Stimulated activated CD8-positive, alpha-beta memory T cell treated with anti-CD3 and anti-CD28 coated beads, Interleukin-12 subunit alpha, Interleukin-12 subunit beta, amount 100 ng/mL, for 1 hour (primary cell): ENCODE measurements at places on chromosomes 2 and 18.

GRCh38 chr2:36854241-36854640 is 112.1 kb downstream of the STRN start:
- DNase-seq: no peak

DNA sequence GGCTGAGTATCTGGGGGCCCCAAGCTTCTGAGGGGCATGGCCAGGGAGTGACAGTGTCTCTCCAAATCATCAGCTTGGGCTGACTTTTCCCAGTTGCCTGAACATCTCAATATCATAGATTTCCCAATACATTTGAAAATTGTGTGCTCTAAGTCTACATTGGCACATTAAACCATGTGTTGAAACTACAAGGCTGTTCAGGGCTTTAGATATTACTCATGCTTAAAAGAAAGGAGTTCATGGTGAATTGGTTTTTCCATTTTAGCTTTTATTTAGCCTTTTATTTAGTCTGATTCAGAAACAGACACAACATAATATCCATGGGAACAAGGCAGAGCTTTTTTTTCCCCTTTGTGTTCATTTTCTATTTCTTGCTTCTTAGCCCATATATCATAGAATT is 49.9 kb upstream of the GALR1 start:
- DNase-seq: no peak

GRCh38 chr2:38925982-38926381 is 36.3 kb downstream of the ARHGEF33 start:
- DNase-seq: no peak

- DNase-seq: no peak
These were observed 425.6 kb downstream of the SUCLG1 start for GRCh38 chr2:84033347-84033974.

DNA sequence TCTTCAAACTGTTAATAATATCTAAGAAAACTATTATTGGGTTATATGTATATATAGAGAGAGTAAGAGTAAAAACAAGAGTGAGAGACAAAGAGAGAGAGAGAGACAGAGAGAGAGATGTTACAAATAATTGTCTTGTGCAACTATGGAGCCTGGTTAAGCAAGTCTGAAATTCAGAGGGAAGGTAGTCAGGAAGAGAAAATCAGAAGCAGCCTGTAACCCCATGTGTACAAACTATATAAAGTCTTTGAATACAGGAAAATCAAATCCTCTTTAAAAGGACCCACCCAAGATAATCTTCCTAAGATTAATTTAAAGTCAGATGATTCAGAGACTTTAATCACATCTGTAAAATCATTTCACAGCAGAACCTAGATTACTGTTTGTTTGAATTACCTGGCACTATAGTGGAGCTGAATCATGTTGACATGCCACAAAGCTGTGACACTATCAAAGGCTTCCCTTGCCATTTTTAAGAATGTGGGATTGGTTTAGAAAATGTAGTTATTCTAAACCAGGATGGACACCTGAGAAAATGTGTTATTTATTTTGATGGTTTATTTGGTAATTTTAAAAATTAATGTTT is 301.7 kb upstream of the FSIP2 start:
- DNase-seq: no peak

GRCh38 chr2:196607073-196607472 is 32.4 kb upstream of the CCDC150 start:
- no peak for DNase-seq

GRCh38 chr2:210617732-210618330 is 61.4 kb downstream of the CPS1 start:
- DNase-seq: no peak

DNA sequence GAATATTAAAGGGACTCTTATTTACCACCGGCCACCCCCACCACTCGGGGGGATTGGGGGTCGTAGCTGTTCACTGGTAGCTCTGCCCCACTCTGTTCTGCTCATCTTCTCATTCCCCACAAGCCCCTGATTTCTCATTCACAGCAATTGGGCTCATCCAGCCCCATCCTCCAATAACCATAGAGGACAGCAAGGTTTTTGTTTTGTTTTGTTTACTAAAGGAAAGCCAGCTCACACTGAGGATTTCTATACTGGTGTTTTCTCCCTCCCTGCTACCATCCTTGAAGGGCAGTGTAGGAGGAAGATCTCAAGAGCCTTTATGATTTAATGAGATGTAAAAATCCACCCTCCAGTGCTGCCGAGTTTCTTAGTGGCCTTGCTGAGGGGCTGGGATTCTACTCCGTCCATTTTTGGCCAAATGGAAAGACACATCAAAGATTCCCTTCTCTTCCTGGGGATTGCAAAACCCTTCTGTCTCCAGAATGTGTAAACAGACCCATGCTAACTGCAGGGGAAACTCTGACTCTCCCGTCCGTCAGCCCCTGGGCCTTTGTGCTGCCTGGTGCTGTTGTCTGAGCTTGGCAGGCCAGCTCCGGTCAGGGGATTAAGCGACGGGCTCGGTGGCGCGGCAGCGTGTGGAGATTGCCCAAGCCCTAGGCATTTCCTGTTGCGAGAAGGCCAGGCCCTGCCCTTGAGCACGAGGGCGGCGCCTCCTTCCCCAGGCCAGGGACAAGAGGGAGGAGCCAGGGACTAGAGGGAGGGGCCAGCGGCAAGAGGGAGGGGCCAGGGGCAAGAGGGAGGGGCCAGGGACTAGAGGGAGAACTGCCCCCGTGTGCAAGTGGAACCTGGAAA is 165.0 kb downstream of the ANTXR1 start:
- no peak for DNase-seq

DNA sequence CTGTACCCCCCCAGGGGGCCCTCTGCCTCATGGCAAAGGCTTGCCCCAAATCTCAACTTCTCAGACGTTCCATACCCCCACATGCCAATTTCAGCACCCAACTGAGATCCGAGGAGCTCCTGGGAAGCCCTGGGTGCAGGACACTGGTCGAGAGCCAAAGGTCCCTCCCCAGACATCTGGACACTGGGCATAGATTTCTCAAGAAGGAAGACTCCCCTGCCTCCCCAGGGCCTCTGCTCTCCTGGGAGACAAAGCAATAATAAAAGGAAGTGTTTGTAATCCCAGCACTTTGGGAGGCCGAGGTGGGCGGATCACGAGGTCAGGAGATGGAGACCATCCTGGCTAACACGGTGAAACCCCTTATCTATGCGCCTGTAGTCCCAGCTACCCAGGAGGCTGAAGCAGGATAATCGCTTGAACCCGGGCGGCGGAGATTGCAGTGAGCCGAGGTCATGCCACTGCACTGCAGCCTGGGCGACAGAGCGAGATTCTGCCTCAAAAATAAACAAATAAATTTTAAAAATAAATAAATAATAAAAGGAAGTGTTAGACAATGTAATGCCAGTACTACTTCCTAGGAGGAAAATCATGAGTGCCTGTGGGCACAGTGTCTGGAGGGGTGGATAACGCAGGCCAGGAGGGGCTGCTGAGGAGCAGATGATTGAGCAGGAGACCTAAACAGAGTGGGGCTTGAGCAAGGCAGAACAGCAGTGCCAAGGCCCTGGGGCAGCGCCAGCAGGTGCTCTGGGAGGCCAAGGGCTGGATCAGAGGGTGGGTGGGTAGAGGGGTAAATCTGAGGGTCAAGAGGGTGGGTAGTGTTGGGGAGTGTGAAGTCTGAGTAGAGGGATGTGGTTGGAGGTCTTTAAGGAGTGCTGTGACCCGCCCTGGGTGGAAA is 4.0 kb downstream of the ALPP start:
- no peak for DNase-seq

DNA sequence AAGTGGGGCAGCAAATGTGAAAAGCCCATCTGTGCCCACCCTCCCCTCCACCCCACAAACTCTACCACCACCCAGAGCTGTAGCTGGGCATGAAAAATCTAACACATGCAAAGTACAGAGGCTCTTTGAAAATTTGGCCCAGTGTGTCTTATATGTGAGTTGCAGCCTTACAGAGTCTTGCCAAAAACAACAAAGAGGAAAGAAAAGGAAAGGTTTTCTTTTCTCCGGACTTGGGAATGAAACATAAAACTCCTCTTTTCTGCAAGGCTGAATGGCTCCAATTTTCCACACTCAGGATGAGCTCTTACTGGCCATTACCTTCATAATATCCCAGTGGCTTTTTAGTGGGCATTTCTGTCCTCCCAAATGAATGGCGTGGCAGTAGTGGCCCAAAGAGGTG is 27.9 kb upstream of the POU3F3 start:
- DNase-seq: no peak

DNA sequence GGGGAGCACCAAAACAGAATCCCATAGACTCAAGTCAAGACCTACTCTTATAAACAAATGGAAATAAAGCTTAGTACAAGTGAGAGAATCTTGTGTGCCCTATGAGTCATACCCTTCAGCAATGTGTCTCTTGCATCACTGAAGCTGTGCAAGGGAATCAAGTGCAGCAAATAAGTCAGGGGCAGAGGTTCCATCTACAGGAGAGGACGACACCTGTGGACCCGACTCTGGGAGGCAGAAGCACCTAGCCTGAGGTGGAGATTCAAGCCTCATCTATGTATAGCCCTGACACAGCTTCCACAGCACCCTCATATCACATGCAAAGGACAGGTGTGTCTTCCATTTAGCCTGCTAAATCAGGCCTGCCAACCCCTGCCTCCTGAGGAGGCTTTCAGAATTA is 298.2 kb downstream of the CNTNAP5 start:
- no peak for DNase-seq

- no peak for DNase-seq
These were observed 142.8 kb downstream of the ANKRD44 start for GRCh38 chr2:197167608-197168314.

DNA sequence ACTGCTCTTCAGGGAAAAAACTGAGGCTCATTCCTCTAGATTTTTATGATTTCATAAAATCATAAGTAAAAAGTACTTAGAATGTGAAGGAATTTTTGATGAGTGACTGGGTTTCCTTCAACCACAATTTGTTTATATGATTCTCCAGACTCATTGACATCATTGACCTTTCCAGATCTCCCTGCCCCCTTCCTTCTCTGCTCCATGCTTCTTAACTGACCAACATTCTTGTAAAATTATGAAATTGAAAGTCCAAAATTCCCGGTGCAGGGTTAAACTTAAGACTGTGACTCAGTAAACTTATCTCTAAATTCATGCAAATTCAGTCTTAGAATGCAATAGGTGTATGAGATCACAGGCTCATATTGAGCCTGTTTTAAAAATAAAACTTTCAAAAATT is 648.9 kb downstream of the TDRD15 start:
- no peak for DNase-seq

- DNase-seq: no peak
These were observed 246.9 kb downstream of the ACKR3 start for GRCh38 chr2:236816197-236817170.

- DNase-seq: no peak
These were observed 61.1 kb downstream of the COA5 start for GRCh38 chr2:98547092-98547790.

- DNase-seq: no peak
These were observed 1385.5 kb upstream of the ZEB2 start for GRCh38 chr2:145905371-145905770.

GRCh38 chr18:7668392-7668791 is 101.3 kb downstream of the PTPRM start:
- no peak for DNase-seq

- no peak for DNase-seq
These were observed 85.1 kb downstream of the GREB1L start for GRCh38 chr18:21327101-21327500.

GRCh38 chr2:177799531-177799930 is 273.0 kb downstream of the PDE11A start:
- DNase-seq: no peak

DNA sequence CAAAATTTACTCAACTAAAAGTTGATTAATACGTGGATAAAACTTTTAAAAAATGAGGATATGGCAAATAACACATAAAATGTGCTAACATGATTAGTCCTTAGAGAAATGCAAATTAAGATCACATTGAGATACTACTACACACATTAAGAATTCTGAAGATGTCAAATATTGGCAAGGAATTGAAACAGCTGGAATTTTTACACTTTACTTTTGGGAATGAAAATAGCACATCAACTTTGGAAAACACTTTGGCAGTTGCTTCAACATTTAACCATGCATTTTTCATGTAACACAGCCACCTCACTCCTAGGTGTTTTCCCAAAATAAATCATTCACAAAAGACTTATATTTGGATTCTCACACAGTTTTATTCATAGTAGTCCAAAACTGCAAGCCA is 687.9 kb upstream of the SETBP1 start:
- DNase-seq: no peak

GRCh38 chr2:27074738-27075565 is 3.5 kb upstream of the EMILIN1 start:
- DNase-seq: no peak

GRCh38 chr2:38073211-38074057 is 2.5 kb downstream of the CYP1B1 start:
- DNase-seq: no peak

- no peak for DNase-seq
These were observed 7.4 kb downstream of the DYSF start for GRCh38 chr2:71460595-71461303.

GRCh38 chr2:1740716-1741589 is 3.4 kb downstream of the PXDN start:
- DNase-seq: no peak

DNA sequence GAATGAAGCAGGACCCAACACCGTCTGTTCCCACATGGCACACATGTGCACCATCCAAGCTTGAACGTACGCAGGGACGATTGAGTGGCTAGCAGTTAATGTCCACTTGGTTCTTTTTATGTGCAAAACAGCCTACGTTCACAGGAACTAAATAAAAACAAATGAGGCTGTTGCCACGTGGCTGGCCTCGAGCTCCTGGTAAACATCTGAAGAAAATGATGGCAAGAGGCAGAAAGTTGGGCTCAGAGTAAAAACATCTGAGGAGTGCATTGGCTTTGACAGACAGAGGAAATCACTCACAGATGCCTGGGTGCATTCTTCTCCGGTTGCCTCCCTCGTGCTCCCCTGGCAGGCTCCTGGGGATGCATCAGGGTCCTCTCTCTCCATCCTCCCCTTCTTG is 177.9 kb downstream of the NRP2 start:
- no peak for DNase-seq

DNA sequence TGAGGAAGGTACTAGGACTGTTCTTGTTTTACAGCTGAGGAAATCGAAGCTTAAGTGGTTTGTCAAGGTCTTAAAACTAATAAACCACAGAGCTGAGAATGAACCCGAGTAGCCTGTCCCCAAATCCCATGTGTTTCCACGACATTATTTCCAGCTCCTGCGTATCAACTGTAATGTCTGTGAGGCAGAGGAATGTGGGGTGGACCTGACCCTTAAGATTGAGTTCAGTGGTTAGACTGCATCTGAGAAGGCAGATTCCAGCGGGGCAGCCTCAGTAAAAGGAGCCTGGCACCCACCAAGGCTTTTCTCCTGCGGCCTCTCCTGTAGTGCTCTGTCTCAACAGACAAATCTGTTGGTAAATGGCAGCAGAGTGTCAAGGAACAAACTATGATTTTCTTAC is 81.9 kb upstream of the TMEM178A start:
- no peak for DNase-seq

- DNase-seq: no peak
These were observed 44.5 kb downstream of the SH3RF3 start for GRCh38 chr2:109173311-109174171.
